Activated T-cell treated with anti-CD3 and anti-CD28 coated beads, Interleukin-2, amount 50 U/mL, for 1 hour (primary cell): ENCODE measurements at places on chromosomes 2 and 18.

DNA sequence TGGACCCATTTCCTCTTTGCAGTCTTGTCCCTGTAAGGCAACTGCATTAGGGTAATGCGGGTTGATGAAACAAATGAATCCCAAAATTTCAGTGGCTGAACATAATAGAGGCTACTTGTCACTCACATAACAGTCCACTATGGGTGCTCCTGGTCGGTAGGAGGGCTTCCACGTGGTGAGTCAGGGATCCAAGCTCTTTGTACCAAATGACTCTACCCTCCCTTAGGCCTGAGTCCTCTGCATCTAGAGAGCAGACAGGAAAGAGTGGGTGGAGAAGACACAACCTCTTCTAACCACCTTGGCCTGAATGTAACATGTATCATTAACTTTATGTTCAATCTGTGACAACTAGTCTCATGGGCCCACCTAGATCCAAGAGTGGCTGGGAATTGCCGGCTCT lies 86.2 kb upstream of the HAAO start:
- DNase-seq: no peak

GRCh38 chr2:230930928-230931555 lies 6.0 kb upstream of the GPR55 start:
- peak; percentile 3 for DNase-seq

- no peak for DNase-seq
Measured at GRCh38 chr2:111035830-111036441, 84.8 kb upstream of the BCL2L11 start.

- no peak for DNase-seq
Measured at GRCh38 chr2:207812726-207813080, 43.0 kb upstream of the FZD5 start.
